ENCODE measurements at places on chromosomes 3 and 15. TPM values are rescaled to one million over a fixed set of nuclear protein-coding genes. Genes with fewer than 3 reads are reported as not detected.

Gene CHDH
- total RNA-seq: 0.06 TPM

Gene PTX3
- total RNA-seq: 317 TPM

Gene GATM
- total RNA-seq: not detected

Gene RHOV
- total RNA-seq: 0.23 TPM

Gene CAND2
- total RNA-seq: 2.6 TPM

Gene OIP5
- total RNA-seq: 2.5 TPM

Gene SNUPN
- 15.9 TPM for total RNA-seq

Gene C3orf20
- total RNA-seq: not detected

Gene DCUN1D1
- total RNA-seq: 15.9 TPM

Gene SAMMSON
- total RNA-seq: not detected

Gene MME
- total RNA-seq: 11.6 TPM

Gene PRR23A
- not detected for total RNA-seq

Gene SCN5A
- 3.1 TPM for total RNA-seq

Gene PPP1R14D
- not detected for total RNA-seq

Gene PRICKLE2
- 3.1 TPM for total RNA-seq

Gene TMEM212
- total RNA-seq: not detected

Gene CSTA
- total RNA-seq: not detected

Gene TGM4
- not detected for total RNA-seq

Gene SHC4
- total RNA-seq: 2.8 TPM

Gene BTD
- total RNA-seq: 37.6 TPM

Gene ALDH1L1
- total RNA-seq: not detected

Gene SH3GL3
- not detected for total RNA-seq

Gene CYP1A2
- total RNA-seq: not detected

Gene CLSTN2
- total RNA-seq: 1.6 TPM

Gene RHOA
- total RNA-seq: 601 TPM

Measured in glomerular endothelial cell (primary cell).